Stimulated activated naive CD4-positive, alpha-beta T cell (primary cell): ENCODE measurements at places on chromosomes 6 and 20.

- DNase-seq, result no peak
These were observed 55.3 kb upstream of the JAG1 start for GRCh38 chr20:10728873-10729670.

GRCh38 chr6:827431-827830 lies 134.5 kb upstream of the EXOC2 start:
- DNase-seq, result no peak

- DNase-seq, result no peak
These were observed 18.4 kb downstream of the TTK start for GRCh38 chr6:80022803-80023202.

DNA sequence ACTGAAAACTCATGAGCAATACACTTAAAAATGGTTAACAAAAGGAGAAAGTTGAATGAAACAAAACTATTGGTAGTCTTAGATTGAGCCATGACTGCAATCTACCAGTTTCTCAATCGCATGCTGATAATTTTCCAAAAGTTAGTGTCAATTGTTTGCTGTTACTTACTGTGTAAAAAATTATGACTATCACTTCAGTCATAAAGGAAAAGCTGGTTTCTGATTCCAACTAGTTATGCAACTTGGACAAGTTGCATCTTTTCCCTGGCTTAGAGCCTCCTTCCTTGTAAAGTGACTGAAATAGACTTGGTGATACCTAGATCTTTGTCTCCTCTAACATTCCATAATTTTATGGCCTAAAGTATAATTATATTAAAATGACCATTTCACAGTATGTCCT lies 88.3 kb upstream of the PAK5 start:
- no peak for DNase-seq

DNA sequence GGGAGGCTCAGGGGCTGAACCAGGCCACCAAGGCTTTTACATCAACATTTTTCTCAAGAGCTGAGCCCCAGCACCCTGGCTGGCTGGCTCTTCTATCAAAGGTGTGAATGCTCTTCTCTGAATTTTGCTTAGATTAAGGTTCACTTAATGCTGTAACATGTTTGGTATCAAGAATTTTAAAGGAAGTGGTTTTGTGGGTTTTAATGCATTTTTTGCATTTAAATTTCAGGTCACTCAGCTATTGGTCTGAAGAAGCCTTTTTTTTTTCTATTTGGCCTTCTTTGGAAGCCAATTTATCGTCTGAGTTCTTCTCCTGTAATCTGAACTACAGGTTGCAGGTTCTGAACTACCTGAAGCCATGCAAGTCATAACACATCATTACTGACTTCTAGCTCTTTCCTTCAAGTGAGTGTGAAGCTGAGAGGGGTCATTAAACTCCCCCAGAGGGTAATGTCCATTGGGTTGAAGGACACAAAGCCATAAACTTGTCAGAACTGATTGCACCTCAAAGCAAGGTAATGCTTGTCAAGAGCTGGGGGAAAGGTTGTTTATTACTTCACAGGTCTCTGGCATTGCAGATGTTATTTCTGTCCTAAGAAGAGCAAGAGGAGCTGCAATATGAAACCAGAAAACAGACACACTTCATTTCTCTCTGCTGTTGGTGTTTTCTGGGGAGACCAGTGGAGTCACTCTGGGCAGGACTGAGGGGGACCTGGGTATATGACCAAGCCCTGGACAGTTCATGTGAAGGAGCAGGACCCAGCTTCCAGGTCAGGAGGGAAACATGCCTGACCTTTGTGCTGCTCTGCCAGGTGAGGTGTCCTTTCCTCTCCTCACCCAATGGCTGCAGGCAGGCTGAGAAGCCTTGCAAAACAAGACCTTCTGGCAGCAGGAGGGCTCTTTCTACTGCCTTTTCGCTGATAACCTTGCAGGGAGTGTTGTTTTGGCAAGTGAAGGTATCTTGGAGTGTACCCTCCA lies 26.1 kb upstream of the NEDD9 start:
- no peak for DNase-seq

GRCh38 chr20:39745380-39745779 lies 783.2 kb downstream of the DHX35 start:
- no peak for DNase-seq

- DNase-seq, result no peak
These were observed 18.3 kb downstream of the KIF16B start for GRCh38 chr20:16554766-16555543.

GRCh38 chr6:169968541-169969270 lies 217.3 kb downstream of the ERMARD start:
- DNase-seq, result no peak

DNA sequence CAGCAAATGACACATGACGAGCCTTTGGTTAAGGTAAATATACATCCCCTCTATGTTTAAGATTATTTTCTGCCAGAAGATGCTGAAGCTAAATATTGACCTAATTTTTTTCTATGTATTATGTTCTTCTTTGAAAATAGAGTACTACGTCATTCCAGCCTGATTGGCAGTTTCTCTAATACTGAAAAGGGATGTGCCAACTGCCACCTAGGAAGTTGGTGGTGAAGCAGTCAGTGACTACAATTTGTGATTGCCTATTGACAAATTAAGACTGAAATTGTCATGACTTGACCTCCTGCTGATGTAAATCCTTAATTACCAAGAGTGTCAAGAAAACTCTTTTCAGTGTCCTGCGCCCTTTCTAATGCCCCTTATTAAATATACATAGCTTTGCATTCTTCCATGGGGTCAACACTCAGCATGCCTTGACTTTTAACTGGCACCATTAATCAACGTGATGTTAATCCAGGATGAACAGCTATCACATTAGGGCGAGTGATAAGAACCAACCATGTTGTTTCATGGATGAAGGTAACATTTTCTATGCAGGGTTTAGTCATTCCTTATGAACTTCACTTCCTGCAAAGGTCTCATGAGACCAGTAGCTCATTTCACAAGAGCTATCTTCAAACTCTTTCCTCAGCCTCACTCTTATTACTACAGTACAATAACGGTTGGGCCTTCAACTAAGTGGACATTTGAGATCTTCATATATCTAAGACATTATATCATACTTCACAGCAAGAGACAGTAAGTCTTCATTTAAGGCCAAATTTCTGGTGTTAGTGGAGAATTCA lies 22.5 kb upstream of the SGK1 start:
- DNase-seq, result no peak

- DNase-seq, result no peak
These were observed 90.0 kb downstream of the RPP40 start for GRCh38 chr6:4913705-4914419.

- no peak for DNase-seq
These were observed 34.9 kb downstream of the KLHL31 start for GRCh38 chr6:53630533-53631226.

GRCh38 chr20:16611817-16612216 lies 38.6 kb upstream of the KIF16B start:
- no peak for DNase-seq

GRCh38 chr20:33211817-33212424 lies 5.2 kb upstream of the BPIFA3 start:
- no peak for DNase-seq
